Thymus (tissue), 14 donors: ENCODE measurements at places on chromosomes 5 and 9. TPM values are rescaled to one million over a fixed set of nuclear protein-coding genes. Genes with fewer than 3 reads are reported as not detected.

GRCh38 chr5:322281-322941 is 897 bp downstream of the AHRR start:
- no peak for DNase-seq

DNA sequence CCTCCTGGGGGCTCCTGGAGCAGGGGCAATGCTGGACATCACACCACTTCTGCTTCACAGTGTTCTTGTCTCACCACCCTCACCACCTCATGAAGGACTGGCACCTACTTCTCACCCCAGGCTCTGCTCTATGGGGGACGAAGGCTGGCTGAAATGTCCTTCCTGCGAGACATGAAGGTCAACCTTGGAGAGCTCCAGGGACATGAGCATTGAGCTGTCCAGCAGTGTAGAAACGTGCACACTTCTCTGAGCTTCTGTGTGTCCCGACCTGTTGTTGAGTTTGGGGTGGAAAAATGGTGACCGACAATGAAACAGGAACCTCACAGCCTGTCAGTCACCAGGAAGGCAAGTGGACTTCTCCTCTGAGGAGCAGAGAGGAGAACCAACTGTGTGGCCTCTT is 68.6 kb upstream of the ADAMTS16 start:
- DNase-seq = no peak

DNA sequence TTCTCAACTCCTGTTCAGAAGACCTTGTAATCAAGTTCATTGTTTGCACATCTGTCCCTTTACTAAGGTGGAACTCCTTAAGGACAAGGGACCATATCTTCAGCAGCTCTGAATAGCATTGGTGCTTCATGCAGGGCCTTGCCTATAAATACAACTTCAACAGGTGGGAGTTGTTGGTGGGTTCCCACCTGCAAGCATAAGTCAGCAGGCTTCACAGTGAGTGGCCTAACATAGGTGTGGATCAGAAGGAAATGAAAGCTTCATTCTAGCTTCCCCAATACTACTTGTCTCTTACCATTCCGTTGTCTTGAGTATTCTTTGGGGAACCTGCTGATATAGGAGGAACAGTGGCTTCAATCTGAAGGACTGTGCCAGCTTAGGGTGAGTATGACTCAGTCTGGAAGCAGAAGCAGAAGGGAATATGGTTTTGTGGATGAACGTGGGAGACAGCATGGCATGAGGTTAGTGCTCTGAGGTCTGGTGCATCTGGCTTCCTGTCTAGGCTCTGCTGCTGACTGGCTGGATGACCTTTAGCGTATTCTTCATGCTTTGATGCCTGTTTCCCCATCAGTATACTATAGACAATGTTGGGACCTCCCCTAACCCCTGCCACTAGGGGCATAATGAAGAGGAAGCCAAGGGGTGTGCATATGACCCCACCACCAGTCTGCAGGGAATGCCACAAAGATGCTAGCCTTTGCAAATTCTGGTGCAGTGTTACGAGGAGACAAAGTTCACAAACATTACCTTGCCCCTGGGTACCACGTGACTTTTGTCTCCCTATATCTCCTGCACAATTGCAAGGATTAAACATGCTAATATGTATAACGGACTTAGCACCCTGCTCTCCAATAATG is 192.3 kb downstream of the PALM2AKAP2 start:
- DNase-seq = peak; percentile 26

- DNase-seq = no peak
Measured at GRCh38 chr9:70324963-70325362, 66.2 kb downstream of the SMC5 start.

DNA sequence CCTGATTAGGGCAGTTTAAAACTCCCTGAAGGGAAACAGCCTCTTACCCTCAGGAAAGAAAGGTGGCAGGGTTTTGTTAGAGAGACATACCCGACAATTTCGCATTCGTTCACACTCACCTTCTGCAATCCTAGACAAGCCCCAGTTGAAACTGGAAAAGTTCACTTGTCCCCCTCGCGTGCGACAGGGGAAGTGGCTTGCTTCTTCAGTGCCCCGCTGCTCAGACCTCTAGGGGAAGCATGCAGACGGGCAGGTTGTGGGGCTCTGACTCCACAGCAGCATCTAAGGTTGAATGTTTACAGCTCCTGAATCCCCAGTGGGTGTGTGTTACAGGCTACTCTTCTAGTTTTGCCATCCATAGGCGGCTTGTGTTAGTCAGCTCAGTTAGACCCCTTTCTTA is 575.7 kb upstream of the ACO1 start:
- DNase-seq = no peak

GRCh38 chr5:45521067-45521466 is 175.1 kb downstream of the HCN1 start:
- DNase-seq = no peak

DNA sequence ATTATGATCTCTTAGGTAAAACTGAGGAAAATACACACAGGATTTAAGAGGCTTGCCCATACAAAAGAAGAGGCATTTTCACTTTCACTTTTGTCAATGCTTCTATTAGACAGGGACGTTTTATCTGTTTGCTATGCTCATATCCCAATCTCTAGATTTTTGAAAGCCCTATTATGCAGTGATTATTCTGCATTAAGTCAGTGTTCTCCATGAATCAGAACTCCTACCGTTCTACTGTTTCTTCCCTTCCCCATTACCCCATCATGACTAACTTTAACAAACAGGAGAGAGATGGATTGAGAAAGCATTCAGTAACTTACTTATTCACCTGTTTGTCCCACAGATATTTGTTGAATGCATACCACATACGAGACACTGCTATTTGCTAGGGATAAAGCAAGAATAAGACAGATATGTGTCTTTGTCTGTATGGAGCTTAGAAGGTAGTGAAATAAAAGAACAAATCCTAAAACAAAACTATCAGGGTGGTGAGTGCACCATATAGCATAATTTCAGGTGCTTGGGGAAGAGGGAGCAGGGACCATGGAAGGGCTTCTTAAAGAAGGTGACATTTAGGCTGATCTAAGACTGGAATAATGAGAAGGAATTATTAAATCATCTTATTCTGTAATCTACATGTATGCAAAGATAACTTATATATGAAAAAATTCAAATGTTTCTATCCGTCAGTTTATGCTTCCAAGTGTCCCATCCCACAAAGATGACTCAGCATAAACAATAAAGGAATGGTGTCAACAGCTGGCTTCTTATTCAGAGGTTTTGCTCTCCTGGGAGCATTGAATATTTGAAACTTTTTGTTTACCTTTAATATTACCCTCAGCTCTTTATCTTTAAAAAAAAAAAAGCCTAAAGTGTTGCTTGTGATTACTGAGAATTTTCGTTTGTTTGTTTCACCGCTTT is 328.1 kb downstream of the HINT1 start:
- peak; percentile 47 for DNase-seq

GRCh38 chr9:123662057-123662776 is 267.7 kb downstream of the DENND1A start:
- no peak for DNase-seq

- DNase-seq = no peak
Measured at GRCh38 chr5:102911973-102912372, 156.9 kb downstream of the PAM start.

GRCh38 chr5:145856285-145856818 is 16.5 kb downstream of the GRXCR2 start:
- DNase-seq = no peak

DNA sequence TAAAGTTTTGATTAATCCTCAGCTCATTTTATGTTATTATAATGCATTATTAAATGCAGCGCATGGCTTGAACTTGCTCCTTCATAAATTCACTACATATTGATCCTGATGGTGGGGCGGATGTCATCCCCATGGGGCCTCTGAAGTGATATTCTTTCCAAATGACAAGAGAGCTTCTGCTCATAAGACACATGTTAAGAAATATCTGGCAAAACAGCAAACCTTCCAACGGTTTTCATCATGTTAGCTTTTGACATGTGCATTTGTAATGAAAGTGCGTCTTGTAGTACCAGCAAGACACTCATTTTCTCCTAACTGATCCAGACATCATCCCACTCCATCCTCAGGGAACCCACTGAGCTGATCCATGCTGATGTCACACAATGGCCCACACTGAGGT is 45.7 kb downstream of the SEMA5A start:
- no peak for DNase-seq

DNA sequence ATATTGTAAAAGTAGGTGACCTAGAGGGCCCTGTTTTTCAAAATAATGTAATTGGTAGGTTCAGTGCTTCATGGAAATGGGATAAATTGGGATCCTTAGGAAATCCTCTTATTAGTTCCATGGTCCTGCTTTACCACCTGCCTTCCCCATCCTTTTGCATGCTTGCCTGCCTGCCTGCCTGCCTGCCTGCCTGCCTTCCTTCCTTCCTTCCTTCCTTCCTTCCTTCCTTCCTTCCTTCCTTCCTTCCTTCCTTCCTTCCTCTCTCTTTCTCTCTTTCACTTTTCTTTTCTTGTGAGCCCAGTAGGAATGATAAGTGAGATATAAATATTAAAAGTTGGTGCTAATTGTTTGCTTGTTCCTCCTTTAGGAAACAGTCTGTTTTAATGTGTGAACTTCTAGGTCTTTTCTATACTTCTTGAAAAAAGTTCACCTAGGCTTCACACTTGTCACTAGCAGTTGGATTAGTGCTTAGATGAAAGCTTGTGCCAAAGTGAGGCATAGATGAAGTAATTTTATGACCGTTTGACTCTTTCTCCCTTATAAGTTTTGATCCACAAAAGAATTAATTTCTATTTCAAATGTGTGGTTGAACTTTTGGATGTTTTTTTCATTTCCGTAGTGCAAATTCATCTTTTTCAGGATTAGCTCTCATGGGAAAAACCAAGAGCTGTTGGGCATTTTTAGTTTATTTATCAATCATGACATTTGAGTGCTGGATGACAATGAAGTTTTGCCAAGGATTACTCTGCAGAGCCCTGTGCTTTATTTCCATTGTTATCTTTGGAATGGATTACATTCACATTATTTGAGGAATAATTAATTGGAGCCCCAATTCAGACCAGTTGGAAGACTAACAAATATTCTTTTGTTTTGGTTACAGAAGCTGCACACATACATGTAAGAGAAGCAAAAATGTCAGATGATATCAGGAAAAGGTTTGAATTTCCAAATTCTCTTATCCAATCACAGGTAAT is 30.7 kb downstream of the FOCAD start:
- DNase-seq = no peak

GRCh38 chr9:93810028-93810971 is 144.9 kb downstream of the BARX1 start:
- DNase-seq = no peak

DNA sequence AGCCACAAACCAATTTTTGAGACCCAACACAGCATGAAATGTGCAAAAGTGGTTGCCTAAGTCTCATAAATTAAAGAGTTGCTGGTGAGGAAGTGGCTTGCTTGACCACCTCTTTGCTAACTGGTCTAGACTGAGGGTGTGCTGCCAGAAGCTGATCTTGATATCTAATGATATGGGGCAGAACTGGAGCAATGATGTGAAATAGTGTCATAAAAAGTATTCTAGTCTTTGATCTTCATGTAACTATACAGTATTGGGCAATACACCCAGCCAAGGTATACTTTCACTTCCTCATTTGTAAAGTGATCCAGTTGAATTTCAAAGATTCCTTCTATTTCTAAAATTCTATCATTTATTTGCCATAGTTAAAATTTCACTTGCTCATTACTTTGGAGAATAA is 5.9 kb upstream of the YTHDC2 start:
- no peak for DNase-seq

GRCh38 chr5:165000479-165001190 is 1495.2 kb downstream of the MAT2B start:
- DNase-seq = no peak

DNA sequence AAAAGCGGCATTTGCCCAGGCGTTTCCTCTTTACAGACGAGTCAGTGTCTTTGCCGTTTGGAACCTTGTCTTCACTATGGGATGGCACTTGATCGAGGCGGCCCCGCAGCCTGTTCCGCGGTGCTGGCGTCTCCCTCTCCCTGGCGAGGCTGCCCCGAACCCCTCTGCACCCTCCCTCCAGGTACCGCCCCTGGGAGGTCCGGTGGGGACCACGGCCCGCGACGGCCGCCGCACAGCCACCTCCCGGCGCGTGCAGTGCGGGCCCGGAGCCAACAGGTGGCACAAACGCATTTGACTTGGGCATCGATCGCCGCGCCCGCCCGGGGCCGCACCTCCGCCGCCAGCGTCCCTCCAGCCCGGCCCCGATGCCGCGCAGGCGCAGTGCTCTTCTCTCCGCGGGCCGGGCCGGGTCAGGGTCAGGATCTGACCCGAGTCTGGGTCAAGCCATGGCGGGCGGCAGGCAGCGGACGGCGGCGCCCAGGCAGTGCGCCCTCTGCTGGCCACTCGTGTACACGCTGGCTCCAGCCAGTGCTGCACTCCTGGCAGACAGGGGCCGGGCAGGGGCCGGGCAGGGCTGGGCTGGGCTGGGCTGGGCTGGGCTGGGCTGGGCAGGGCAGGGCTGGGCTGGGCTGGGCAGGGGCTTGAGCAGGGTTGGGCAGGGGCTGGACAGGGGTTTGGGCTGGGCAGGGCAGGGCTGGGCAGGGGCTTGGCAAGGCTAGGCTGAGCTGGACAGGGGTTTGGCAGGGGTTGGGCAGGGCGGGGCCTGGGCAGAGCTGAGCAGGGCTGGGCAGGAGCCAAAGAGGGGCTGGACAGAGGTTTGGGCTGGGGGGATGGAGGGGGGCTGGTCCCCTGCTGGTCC is 155.8 kb upstream of the IRX4 start:
- DNase-seq = peak; percentile 39

- no peak for DNase-seq
Measured at GRCh38 chr5:149400304-149400703, 21.2 kb upstream of the IL17B start.

GRCh38 chr5:97854871-97855762 is 672.1 kb upstream of the RIOK2 start:
- DNase-seq = no peak

- DNase-seq = no peak
Measured at GRCh38 chr9:123162791-123163345, 105.5 kb downstream of the STRBP start.

- no peak for DNase-seq
Measured at GRCh38 chr5:103340717-103341388, 82.3 kb downstream of the MACIR start.

- DNase-seq = no peak
Measured at GRCh38 chr5:139263536-139263935, 30.0 kb upstream of the MATR3 start.

GRCh38 chr9:127534250-127534906 is 77.7 kb upstream of the STXBP1 start:
- DNase-seq = no peak

GRCh38 chr9:34555936-34556525 is 33.2 kb upstream of the ENHO start:
- DNase-seq = no peak

The FST gene
- 7.2 TPM for polyA plus RNA-seq

The DDX4 gene
- 0.57 TPM for polyA plus RNA-seq

The CYLC2 gene
- 0.02 TPM for polyA plus RNA-seq

The GPR150 gene
- polyA plus RNA-seq = 0.89 TPM

The ABLIM3 gene
- 7.3 TPM for polyA plus RNA-seq

The SHLD3 gene
- polyA plus RNA-seq = 5.6 TPM

The EEIG1 gene
- 51.4 TPM for polyA plus RNA-seq
